ENCODE measurements at places on chromosomes 3 and 15.

- no peak for DNase-seq
These were observed 405.1 kb downstream of the LPP start for GRCh38 chr3:188559072-188559429.

GRCh38 chr3:112605285-112605684 is 35.7 kb downstream of the CCDC80 start:
- DNase-seq, result no peak

- no peak for DNase-seq
These were observed 277.4 kb downstream of the PLCL2 start for GRCh38 chr3:17162116-17162515.

- DNase-seq, result no peak
These were observed 159.4 kb downstream of the NEK10 start for GRCh38 chr3:27209617-27210264.

DNA sequence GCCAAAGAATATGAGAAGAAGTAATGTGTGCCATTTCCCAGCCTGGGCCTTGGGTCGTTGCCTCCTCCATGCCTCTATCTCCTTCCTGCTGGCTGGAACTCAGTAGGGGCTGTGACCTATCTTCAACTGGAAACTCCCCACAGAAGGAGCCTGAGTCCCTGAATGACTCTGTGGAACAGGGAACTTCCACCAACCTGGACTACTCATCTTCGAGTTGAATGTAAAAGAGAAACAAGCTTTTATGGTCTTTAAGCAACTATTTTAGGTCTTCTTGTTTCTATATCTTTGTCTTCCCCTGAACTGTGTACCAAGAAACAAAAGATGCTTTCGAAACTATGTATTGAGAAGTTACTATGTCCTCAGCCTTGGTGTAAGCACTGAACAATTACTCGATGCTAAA is 355.3 kb upstream of the NR2F2 start:
- no peak for DNase-seq

- DNase-seq, result no peak
These were observed 228.3 kb downstream of the MECOM start for GRCh38 chr3:169435193-169435592.

- peak; percentile 16 for DNase-seq
These were observed 790 bp downstream of the RAB5A start for GRCh38 chr3:19947549-19948225.

DNA sequence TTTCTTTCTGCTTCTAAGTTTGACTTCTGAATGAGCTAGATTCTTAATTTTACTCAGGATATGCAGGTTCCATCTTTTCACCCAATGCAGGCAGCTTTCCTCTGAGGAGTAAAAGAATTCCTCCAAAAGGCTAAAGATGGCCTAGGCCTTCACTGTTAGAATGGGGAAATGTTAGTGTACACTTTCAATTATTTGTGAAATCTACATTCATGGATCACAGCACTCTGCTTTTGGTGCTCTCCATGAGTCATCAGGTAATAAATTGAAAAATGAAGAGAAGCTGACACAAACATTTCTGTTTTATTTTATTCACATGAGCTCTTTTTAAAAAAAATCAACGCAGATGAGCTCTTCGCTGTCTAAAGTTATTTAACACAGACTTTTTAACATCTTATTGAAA is 502.5 kb upstream of the GOLIM4 start:
- no peak for DNase-seq

- DNase-seq, result no peak
These were observed 66.1 kb downstream of the WHAMM start for GRCh38 chr15:82875411-82876003.
